ENCODE measurements at places on chromosomes 3 and 15.

DNA sequence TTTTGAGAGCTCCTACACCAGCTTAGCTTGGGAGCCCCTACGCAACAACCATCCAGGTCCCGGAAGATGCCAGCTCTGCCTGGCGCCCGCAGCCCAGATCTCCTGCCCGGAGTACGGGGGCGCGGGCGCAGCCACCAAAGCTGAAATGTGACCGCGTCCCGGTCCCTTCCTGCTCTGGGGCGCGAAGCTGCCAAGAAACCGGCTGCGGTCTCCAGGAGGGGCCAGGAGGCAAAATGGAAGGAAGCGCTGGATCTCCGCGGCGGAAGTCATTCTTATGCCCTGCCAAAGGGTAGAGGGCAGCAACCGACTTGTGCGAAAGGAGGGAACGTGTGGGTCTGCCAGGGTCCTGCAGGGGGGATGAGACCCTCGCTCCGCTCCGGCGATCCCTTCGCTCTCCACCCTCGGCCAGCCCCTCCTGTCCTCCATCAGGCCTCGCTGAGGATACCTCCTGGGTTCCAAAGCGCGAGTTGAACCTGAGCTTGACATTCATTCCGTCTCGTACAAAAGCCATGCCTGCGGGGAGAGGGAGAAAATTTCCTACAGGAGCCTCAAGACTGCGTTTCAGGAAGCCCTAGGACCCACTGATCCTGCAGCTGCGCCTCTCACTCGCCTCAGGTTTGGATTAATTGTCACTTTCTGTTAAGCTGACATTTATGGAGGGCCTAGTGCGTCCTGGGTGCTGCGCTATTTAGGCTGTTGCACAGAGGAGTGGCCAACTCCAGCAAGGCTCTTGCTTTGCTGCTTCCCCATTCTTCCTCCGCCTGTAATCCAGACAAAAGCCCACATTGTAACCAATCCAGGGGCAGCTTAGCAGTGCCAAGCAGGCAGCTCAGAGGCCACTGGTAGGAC is 98.3 kb upstream of the VGLL3 start:
- peak; percentile 29 for DNase-seq

DNA sequence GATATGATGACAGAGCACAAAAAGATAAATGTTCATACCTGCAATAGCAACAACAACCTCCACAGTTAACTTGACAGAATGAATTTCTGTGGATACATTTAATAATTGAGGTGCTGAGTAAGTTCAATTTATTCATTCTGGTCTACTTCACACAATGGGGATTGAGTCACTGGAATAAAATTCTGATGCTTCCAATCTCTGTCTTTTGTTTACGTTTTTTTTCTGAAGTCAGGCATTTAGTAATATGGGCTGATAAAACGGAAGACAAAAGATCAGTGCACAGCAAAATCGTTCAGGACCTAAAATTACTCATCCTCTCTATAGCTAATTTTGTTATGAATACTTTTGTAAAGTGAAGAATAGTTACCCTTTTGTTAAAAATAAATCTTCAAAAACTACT is 565.9 kb upstream of the CCDC54 start:
- DNase-seq = peak; percentile 66

- DNase-seq = peak; percentile 90
Observed at GRCh38 chr3:67647390-67647878, 7.0 kb downstream of the SUCLG2 start.

DNA sequence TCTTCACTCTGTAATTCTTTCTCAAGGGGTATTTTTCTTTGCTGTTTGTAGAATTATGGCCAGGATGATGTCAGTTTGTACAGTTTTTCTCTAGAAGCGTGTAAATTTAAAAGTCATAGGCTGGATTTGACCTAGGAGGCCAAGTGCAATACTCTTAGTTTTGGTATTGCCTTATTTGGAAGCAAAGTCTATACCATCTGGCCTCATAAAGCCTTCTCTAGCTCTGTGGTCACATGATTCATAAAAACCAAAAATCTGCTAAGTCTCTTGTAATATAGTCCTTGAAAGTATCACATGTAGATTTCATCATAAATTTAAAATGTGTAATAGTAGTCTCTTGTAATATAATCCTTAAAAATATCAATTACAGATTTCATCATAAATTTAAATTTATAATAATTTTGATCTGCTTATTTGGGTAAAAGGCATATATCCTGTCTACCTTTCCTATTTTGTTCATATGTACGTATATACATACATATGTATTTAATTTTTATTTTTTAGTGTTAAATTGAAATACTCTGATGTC is 25.6 kb downstream of the TEX9 start:
- DNase-seq = no peak

DNA sequence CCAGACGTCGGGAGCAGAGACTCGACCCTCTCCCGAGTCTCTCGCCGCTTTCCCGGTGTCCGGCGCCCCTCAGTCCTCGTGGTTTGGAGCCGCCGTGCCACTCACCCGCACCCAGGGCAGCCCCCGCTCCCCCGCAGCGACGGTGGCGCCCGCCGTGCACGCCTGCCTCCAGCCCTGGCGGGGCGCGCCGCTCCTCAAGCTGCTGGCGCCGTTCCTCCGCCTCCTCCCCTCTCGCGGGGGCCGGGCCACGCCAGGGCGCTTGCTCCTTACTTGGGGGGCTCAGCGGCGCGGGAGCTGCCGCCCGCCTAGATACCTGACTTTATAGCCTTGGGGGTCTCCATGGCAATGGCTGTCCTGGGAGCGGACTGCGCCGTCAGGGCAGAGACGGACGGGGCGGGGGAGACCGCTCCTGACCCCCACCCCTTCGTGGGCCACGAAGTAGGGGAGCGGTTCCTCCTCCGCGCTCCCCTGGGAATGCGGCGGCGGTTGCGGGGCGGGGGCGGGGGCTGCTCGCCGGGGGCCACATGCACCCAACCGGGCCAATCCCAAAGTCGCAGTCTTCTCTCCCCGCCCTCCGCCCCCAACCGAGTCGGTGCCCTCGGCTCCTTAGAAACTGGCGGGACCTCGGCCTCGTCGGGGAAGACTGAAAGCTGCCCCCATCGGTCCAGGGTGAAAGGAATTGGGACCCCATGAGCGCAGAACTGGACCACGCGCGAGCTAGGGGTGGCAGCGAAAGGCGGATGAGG is at the start of gene ANKRD63:
ANKRD63 (minus strand) TSS at position 196 of the 746 bp plus-strand sequence. CDS start 478 bp downstream, outside the sequence.
- DNase-seq = no peak

- no peak for DNase-seq
Observed at GRCh38 chr15:70126362-70126761, 28.6 kb upstream of the TLE3 start.

DNA sequence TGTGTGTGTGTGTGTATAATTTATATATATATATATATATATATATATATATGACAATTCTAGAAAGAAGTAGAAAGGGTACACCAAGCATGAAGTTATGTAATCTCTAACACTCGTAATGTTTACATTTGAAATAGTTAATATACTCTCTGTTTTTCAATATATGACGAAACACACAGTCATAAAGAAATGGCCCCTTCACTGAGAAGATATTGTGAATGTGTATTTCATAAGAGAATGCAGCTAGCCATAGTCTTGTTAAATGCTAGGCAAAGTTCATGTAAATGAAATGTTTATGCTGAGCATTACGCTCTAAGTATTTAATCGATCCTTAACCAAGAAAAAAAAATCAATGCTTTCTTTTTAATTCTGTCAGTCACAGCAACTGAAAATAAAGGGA is 154.7 kb upstream of the TSPAN3 start:
- no peak for DNase-seq

- DNase-seq = no peak
Observed at GRCh38 chr3:42841332-42841731, 32.1 kb downstream of the ACKR2 start.

- no peak for DNase-seq
Observed at GRCh38 chr15:78179286-78179840, 30.2 kb downstream of the IDH3A start.

- no peak for DNase-seq
Observed at GRCh38 chr3:172478116-172478515, 29.9 kb upstream of the GHSR start.

- DNase-seq = no peak
Observed at GRCh38 chr15:58407236-58407775, 24.5 kb upstream of the LIPC start.

DNA sequence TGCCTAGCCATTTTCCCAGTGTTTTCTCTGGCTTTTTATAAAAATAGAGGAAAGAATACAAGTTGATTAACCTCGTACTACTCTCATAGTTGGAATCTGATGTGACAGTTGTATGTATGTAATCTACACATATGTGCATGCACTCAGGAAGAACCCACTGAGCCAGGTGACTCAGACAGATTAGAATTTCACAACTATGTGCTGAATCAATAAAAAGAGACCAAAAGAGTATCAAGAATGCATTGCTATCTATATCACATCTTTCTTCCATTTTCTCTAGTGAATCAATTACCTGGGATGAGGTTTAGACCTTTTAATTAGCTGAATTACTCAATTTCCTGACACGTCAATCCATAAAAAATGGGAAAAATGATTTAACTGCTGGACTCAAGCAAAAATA is 319.3 kb upstream of the ATP10A start:
- no peak for DNase-seq

DNA sequence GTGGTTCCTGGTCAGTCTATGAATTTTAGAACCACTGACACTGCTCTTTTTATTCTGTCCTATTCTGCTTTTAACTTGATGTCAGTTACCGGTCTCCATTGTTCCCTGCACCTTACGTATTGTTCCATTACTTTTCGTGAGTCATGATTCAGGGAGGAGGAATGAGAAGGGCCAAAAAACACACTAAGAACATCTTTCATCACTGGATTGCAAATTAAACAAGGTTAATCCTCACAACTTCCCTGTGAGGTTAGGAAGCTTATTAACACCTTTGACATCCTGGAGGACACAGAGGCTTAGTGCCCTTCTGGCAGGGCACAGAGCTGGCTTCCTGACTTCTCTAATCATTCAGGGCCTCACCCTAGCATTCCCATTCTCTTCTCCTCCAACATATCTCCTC is 227.6 kb upstream of the SATB1 start:
- no peak for DNase-seq

DNA sequence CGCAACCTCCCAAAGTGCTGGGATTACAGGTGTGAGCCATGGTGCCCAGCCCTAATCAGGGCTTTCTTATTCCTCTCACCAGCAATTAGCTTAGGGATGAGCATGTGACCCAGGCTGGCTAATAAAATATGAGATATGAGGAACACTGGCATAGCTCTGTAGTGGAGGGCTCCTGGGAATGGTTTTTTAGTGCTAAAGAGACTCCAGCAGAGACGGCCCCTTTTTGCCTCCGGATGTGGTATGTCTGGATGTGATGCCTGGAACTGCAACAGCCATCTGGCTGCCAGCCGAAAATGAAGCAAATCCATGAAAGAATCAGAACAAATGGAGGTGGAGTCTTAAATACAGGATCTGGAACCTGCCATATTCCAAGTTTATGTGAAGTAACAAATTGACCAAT is 69.1 kb upstream of the MAGI1 start:
- no peak for DNase-seq

GRCh38 chr15:55993804-55994560 is 570 bp upstream of the NEDD4 start:
- DNase-seq = peak; percentile 59

- no peak for DNase-seq
Observed at GRCh38 chr15:39320886-39321285, 260.0 kb upstream of the THBS1 start.

GRCh38 chr15:91369823-91370222 is 269.8 kb downstream of the SV2B start:
- DNase-seq = no peak

GRCh38 chr3:156478891-156479290 is 76.0 kb downstream of the SSR3 start:
- no peak for DNase-seq

GRCh38 chr3:177199206-177199760 is 2.0 kb upstream of the TBL1XR1 start:
- no peak for DNase-seq

- DNase-seq = peak; percentile 26
Observed at GRCh38 chr3:61589856-61590255, 28.5 kb downstream of the PTPRG start.

- no peak for DNase-seq
Observed at GRCh38 chr3:41751597-41751996, 210.3 kb downstream of the ULK4 start.

DNA sequence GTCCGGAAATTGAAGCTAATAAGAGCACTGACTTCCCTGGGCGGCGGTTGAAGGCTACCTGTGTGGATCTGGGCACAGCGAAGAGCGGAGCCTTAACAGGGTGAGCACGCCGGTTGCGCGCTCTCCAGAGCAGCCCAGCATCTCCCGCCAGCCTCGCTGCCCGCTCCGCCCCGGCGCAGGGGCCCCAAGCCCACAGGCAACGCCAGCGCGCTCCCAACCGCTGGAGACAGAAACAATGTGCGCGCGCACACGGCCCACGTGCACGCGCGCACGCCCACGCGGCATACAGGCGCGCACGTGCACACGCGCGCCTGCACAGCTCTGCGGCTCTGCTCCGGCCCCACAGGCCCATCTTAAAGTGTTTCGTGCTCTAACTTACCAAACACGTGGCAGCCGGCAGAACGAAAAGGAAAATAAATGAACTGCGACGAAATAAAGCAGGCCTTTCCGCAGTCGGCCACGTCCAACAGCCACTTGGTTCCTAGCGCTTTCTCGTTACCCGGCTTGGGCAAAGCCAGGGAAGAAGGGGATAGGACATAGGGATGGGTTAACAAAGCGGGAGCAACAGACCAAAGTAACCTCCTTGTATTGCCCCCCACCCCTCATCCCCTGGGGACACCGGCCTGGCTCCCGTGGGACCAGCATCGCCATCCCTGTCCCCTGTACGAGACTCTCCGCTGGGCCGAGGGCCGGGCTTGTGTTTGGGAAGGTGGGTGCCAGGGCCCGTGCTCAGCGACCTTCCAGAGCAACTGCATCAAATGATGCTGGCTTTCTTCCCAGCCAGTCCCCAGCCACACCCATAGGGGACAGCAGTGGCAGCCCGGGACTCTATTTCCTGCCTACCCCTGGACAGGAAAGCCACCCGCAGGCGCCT is 203.7 kb downstream of the ABHD5 start:
- DNase-seq = no peak

DNA sequence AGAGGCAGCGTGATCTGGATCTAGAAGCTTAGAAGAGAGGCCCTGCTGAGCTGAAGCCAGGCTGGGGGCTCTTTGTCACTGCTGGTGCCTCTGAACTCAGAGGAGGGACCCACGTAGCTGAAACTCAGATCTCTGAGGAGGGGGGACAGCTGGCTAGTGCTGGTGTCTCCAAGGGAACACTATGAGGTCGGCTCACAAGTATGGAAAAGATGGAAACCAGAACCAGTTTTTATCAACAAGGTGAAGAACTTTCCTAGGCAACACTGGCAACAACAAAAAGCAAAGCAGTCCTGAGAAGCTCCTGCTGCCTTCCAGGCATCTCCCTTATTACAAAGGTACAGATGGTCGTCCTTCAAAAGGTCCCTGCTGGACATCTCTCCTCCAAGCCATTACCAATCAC is 27.0 kb upstream of the FSTL1 start:
- DNase-seq = no peak

GRCh38 chr3:31165399-31165860 is 271.0 kb upstream of the GADL1 start:
- DNase-seq = no peak

GRCh38 chr3:43035801-43036365 is 56.8 kb downstream of the GASK1A start:
- no peak for DNase-seq

GRCh38 chr3:45817831-45818522 is 21.6 kb upstream of the SLC6A20 start:
- peak; percentile 81 for DNase-seq

- DNase-seq = no peak
Observed at GRCh38 chr3:53213276-53213675, 42.5 kb downstream of the TKT start.

GRCh38 chr3:102259663-102260062 is 175.2 kb upstream of the ZPLD1 start:
- no peak for DNase-seq

All from NCI-H226 (cell line).